ENCODE measurements at places on chromosomes 7 and 10. TPM values are rescaled to one million over a fixed set of nuclear protein-coding genes. Genes with fewer than 3 reads are reported as not detected.

- H3K36me3 ChIP-seq, result no peaks in the 10 kb centered on the region
- H3K27me3 ChIP-seq, result no peaks in the 10 kb centered on the region
- H3K4me1 ChIP-seq, result no peaks in the 10 kb centered on the region
- DNase-seq, result no peak
These were observed 86.8 kb downstream of the ANKRD7 start for GRCh38 chr7:118311121-118311836.

- no peak overlapping the region for H3K4me3 ChIP-seq
- no peaks in the 10 kb centered on the region for H3K36me3 ChIP-seq
- H3K4me1 ChIP-seq, result peaks cover 8% of the 10 kb centered on the region
- DNase-seq, result no peak
- H3K27ac ChIP-seq, result no peak overlapping the region
These were observed 305.6 kb upstream of the PITRM1 start for GRCh38 chr10:3478153-3478552.

DNA sequence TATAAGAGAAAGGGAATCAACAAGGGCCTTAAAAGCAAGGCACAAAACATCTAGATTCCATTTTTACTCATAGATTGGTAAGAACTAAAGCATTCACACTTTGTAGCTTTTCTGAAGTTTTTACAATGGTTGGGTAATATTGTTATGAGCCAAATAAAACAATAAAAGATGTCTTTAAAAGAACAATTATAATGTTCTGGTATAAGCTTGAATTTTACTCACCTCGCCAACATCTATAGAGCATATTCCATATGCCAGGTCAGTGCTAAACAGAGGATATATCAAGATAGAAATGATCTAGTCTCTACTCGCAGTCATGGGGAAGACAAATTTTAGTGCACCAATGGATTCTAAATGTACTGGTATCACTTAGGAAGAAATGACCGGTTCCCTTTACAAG is 11.9 kb downstream of the STEAP1 start:
- H3K4me3 ChIP-seq, result no peak overlapping the region
- no peaks in the 10 kb centered on the region for H3K36me3 ChIP-seq
- H3K27me3 ChIP-seq, result no peaks in the 10 kb centered on the region
- no peak overlapping the region for H3K27ac ChIP-seq
- DNase-seq, result no peak

DNA sequence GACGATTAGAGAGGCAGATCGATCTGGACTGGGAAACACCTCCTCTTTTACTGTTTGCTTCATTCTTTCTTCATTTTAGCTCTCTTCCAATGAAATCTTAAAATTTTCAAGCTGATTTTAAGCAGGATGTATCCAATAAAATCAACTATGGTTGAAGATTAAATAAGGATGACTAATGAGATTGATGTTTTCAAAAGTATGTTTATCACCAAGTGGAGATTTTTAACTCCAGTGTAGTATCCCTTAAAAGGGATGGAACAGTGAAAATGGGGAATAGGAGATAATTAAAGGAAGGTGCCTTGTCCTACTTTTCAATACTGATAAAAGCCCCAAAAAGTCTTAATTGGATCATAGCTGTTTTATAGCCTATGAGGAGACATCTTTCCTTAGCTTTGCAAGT is 11.6 kb upstream of the LIPF start:
- no peak overlapping the region for H3K27ac ChIP-seq
- DNase-seq, result no peak
- no peaks in the 10 kb centered on the region for H3K4me1 ChIP-seq
- no peaks in the 10 kb centered on the region for H3K27me3 ChIP-seq
- no peak overlapping the region for H3K4me3 ChIP-seq

- no peak overlapping the region for H3K4me3 ChIP-seq
- no peaks in the 10 kb centered on the region for H3K36me3 ChIP-seq
- DNase-seq, result no peak
- H3K4me1 ChIP-seq, result no peaks in the 10 kb centered on the region
- H3K27ac ChIP-seq, result peak overlapping the region; percentile 50
These were observed 103.0 kb downstream of the MYOF start for GRCh38 chr10:93378997-93379730.

- no peak overlapping the region for H3K4me3 ChIP-seq
- H3K27ac ChIP-seq, result no peak overlapping the region
- no peak for DNase-seq
- no peaks in the 10 kb centered on the region for H3K36me3 ChIP-seq
These were observed 7.2 kb downstream of the EN2 start for GRCh38 chr7:155464948-155465739.

DNA sequence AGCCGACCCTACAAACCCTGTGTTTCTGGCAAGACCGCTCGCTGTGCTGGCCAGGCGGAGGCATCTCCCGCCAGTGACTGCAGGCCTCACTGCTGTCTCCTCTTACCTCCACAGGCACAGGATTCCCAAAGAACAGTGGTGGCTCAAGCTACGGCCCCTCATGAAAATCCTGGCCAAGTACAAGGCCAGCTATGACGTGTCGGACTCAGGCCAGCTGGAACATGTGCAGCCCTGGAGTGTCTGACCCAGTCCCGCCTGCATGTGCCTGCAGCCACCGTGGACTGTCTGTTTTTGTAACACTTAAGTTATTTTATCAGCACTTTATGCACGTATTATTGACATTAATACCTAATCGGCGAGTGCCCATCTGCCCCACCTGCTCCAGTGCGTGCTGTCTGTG is 36.2 kb downstream of the PITRM1 start:
- no peaks in the 10 kb centered on the region for H3K4me1 ChIP-seq
- H3K36me3 ChIP-seq, result peaks cover 14% of the 10 kb centered on the region
- DNase-seq, result no peak

DNA sequence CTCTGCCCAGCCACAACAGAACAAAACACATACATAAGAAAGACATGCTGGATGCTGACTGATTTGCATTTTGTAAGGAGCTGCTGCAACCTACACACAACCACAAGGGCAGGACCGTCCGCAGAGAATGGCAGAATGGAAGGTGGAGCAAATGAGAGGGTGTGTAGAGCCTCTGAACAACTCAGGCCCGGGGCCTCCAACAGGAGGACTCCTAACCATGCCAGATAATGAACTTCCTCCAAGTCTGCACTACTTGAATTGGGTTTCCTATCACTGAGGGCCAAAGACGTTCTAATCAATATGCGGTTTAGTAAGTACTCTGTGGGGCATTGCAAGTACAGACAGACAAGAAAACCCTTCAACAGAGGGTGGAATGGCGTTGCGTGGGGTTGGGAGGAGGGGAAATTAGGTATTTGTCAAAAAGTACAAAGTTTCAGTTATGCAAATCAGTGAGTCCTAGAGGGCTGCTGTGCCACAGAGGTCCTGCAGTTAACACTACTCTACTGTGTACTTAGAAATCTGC is 14.6 kb downstream of the VOPP1 start:
- H3K4me3 ChIP-seq, result no peak overlapping the region
- H3K27me3 ChIP-seq, result no peaks in the 10 kb centered on the region
- no peak for DNase-seq
- H3K4me1 ChIP-seq, result no peaks in the 10 kb centered on the region

- H3K27me3 ChIP-seq, result no peaks in the 10 kb centered on the region
- H3K27ac ChIP-seq, result peak overlapping the region; percentile 85
- DNase-seq, result no peak
- no peaks in the 10 kb centered on the region for H3K36me3 ChIP-seq
These were observed 9.5 kb downstream of the CALML3 start for GRCh38 chr10:5534051-5534821.

GRCh38 chr10:28250782-28251181 is 52.1 kb downstream of the MPP7 start:
- no peaks in the 10 kb centered on the region for H3K36me3 ChIP-seq
- no peaks in the 10 kb centered on the region for H3K4me1 ChIP-seq
- H3K27me3 ChIP-seq, result no peaks in the 10 kb centered on the region
- no peak overlapping the region for H3K4me3 ChIP-seq
- DNase-seq, result no peak

DNA sequence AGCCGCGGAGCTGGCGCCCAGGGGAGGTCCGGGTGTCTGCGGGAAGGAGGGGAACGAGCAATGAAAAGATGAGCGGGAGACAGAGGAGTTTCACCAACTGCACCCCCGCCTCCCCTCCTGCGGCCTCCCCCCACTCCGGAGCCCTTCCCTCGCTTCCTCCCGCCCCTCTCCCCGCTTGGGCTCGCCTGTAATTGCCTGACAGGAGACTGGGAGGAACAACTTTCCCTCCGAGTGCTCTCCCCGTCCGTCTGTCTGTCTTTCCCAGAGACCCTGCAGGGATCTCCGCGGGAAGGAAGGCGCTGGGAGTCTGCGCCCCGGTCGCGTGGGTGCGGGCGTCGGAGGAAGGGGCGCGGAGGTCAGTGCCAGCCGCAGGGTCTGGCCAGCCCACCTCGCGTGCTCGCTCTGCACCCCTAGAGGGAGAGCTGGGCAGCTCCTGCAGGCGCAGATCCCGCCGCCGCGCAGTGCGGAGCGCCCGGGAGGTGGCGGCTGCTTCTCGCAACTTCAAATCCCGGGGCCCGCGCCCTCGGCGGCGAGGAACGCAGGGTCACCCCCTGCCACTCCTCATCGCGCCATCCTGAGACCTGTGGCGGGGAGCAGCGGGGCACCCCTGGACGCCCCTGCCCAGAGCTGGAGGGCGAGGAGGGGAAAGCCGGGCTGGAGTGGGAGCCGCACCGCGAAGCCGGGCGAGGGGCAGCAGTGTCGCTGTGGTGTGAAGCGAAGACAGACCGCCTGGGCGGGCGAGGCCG is 511 bp upstream of the NRP1 start:
- H3K36me3 ChIP-seq, result no peaks in the 10 kb centered on the region
- peak; percentile 49 for DNase-seq
- H3K27me3 ChIP-seq, result no peaks in the 10 kb centered on the region
- H3K4me1 ChIP-seq, result no peaks in the 10 kb centered on the region
- H3K27ac ChIP-seq, result peak overlapping the region; percentile 94
- H3K4me3 ChIP-seq, result peak overlapping the region; percentile 75

EEPD1 gene
- total RNA-seq, result 6.4 TPM

MRPS16 gene
- 40.4 TPM for total RNA-seq

WIPF3 gene
- 0.16 TPM for total RNA-seq

UCMA gene
- not detected for total RNA-seq

SPDYE16 gene
- not detected for total RNA-seq

ITPRIP gene
- 20.9 TPM for total RNA-seq

PLXDC2 gene
- total RNA-seq, result 101 TPM

MSMB gene
- total RNA-seq, result 7.2 TPM

TMEM213 gene
- total RNA-seq, result not detected
